ENCODE measurements at places on chromosomes 16 and 17.

- no peaks in the 10 kb centered on the region for H3K4me1 ChIP-seq
- H3K27ac ChIP-seq = no peak overlapping the region
- H3K36me3 ChIP-seq = peaks cover 6% of the 10 kb centered on the region
- no peak overlapping the region for H3K4me3 ChIP-seq
- H3K27me3 ChIP-seq = no peaks in the 10 kb centered on the region
- no peak for DNase-seq
Observed at GRCh38 chr17:8273884-8274444, 14.5 kb upstream of the RANGRF start.

- H3K27me3 ChIP-seq = no peaks in the 10 kb centered on the region
- peak overlapping the region; percentile 11 for H3K27ac ChIP-seq
- no peak overlapping the region for H3K4me3 ChIP-seq
- H3K4me1 ChIP-seq = peaks cover 15% of the 10 kb centered on the region
Observed at GRCh38 chr16:70478912-70479341, 24.5 kb downstream of the FCSK start.

DNA sequence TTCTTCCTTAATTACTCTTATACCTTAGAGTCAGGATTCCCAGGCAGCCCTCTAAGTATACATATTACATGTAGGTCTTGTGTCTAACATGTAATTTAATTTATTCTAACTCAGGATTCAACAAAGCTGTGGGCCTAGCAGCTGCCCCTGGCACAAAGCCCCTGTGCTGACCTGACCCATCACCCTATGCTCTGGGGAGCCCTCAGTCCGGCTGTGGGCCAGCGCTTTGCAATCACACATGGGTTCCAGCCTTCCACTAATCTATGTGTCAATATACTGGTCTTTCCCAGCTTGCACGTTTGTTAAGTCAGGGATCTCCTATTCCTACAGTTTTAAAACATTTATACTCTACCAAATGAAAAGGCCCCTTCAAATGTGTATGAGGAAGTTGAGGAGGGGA is 62.7 kb upstream of the SREBF1 start:
- H3K4me3 ChIP-seq = no peak overlapping the region
- peak overlapping the region; percentile 69 for H3K27ac ChIP-seq
- H3K4me1 ChIP-seq = peaks cover 18% of the 10 kb centered on the region
- DNase-seq = no peak

GRCh38 chr17:978103-979093 is 1.2 kb downstream of the NXN start:
- peaks cover 29% of the 10 kb centered on the region for H3K36me3 ChIP-seq
- peak overlapping the region; percentile 96 for H3K4me3 ChIP-seq
- H3K4me1 ChIP-seq = peaks cover 32% of the 10 kb centered on the region
- H3K27me3 ChIP-seq = no peaks in the 10 kb centered on the region
- no peak for DNase-seq
- H3K27ac ChIP-seq = peak overlapping the region; percentile 98

- no peak overlapping the region for H3K4me3 ChIP-seq
- H3K4me1 ChIP-seq = no peaks in the 10 kb centered on the region
- no peaks in the 10 kb centered on the region for H3K36me3 ChIP-seq
Observed at GRCh38 chr16:29720703-29721102, 25.1 kb downstream of the C16orf54 start.

DNA sequence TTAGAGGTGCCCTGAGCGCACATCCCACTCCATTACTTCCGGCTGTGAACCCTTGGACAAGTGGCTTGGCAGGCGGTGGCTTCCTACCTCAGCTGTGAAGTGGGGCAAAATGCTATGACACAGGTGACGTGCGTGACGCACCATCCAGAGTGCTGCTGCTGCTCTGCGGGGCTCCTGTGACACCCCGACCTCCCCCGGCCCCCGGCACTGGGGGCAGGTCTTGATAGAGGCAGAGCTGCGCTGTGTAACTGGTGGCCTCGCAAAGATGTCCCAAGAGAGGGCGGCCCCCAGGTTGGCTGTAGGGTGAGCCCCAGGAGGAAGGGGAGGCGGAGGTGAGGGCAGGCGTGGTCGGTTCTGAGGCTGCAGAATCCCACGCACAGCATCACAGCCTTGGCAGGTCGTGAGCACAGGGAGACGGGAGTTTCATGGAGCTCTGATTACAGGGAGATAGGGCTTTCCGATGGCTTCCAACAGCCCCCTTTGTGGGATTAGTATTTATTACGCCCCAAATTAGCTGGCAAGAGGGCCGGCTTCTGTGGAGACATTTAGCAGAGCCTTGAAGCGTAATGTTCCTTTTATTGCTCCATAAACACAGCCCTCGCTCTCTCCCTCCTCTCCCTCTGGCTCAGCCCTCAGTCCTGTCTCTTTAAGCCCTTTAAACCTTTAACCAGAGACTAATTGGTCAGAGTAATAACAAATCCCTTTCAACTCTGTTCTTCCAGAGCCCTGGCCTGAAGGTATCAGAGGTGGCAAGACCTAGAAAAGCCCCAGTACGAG is 328.1 kb downstream of the C16orf95 start:
- H3K4me3 ChIP-seq = no peak overlapping the region
- H3K36me3 ChIP-seq = no peaks in the 10 kb centered on the region
- no peaks in the 10 kb centered on the region for H3K4me1 ChIP-seq

GRCh38 chr17:21039839-21040575 is 2.8 kb downstream of the USP22 start:
- DNase-seq = no peak
- peaks cover 33% of the 10 kb centered on the region for H3K4me1 ChIP-seq
- H3K27ac ChIP-seq = peak overlapping the region; percentile 90
- peak overlapping the region; percentile 89 for H3K4me3 ChIP-seq

DNA sequence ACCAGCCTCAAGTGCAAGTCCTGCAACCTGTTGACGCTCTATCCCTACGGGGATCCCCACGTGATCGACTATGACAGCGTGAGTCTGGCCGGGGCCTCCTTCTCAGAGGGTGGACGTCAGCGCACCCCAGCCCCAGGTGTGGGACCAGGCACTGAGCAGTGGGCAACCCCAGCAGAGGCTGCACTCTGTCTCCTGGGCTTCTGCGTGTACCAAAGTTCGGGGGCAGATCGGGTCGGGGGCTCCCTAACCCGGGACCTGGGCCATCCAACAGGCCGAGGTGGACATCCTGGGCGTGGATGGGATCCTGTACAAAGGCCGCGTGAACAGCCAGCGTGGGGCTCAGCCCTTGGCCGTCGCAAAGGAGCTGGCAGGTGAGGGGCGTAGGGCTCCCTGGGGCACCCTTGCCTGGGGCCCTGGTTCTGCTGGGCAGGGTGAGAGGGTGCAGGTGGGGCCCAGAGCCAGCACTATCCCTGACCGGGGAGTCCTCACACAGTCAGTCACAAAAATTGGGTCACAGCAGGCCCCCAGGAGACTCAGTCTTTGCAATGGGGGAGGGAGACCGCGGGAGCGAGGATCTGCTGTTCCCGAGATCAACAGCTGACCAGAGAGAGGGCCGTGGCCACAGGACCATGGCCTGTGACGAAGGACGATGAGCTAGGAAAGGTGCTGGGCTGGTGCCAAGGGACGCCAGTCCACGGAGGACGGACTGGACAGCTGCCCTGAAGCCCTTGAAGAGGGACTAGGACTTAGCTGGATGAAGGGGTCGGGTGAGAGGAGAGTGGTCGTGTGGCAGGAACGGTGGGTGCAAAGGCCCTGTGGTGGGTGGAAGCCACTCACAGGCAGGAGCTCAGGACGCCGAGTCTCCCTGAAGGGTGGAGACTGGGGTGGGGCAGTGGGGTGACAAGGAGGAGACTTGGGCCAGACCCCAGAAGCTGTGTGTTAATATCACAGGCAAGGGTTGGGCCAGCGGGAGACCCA is 20.0 kb downstream of the UBALD1 start:
- H3K4me3 ChIP-seq = no peak overlapping the region
- H3K36me3 ChIP-seq = no peaks in the 10 kb centered on the region
- no peak for DNase-seq
- H3K4me1 ChIP-seq = peaks cover 8% of the 10 kb centered on the region

DNA sequence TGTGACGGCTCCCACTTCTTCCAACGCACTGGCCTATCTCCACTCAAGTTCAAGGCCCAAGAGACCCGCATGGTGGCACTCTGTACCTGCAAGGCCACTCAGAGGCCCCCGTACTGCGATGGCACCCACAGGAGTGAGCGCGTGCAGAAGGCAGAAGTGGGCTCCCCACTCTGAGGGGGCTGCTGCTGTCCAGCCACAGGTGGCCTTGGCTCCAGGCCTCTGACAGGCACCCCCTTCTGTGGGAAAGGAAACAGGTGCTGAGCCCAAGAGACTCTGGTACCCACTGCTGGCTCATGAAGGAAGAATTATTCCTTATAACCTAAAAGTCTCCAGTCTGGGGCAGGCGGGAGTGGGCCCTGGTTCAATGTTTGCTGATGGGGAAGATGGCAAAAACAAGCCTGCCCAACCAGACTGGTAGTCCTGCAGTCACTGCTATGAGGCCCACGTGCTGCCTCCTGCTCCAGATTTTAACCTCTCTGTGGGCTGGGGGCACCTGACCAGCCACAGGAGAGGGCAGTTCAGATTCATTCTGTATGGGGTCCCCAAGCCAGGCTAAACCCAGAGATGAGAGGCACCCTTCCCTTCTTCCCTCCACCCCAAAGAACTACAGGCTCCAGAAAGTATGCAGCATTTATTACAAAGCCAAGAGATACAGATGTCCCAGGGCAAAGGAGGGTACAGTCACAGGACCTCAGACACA is 3.3 kb downstream of the CISD3 start:
- H3K27ac ChIP-seq = no peak overlapping the region
- no peaks in the 10 kb centered on the region for H3K27me3 ChIP-seq
- H3K4me1 ChIP-seq = no peaks in the 10 kb centered on the region
- H3K4me3 ChIP-seq = no peak overlapping the region

Data from RWPE2 (cell line).